ENCODE measurements at places on chromosomes 5 and 9. TPM values are rescaled to one million over a fixed set of nuclear protein-coding genes. Genes with fewer than 3 reads are reported as not detected.

The FBXL7 gene
- polyA plus RNA-seq, result 11.7 TPM

DNA sequence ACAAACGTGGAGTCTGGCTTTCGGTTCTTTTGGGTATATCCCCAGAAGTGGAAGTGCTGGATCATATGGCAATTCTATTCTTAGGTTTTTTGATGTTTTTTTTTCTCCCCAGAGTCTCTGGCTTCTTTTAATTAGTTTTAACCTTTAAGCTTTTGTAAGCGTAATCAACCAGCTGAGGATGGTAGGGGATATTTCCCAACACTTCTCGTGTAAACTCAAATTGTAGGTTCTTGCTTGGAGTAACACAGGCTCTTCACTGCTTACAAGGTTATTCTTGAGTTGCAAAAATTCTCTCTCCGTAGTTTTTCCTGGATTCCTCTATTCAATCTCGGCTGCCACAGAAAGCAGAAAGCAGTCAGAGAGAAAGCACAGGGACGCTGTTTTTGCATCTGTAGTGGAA, 11.9 kb downstream of the LAMC3 start:
- no peak for DNase-seq

DNA sequence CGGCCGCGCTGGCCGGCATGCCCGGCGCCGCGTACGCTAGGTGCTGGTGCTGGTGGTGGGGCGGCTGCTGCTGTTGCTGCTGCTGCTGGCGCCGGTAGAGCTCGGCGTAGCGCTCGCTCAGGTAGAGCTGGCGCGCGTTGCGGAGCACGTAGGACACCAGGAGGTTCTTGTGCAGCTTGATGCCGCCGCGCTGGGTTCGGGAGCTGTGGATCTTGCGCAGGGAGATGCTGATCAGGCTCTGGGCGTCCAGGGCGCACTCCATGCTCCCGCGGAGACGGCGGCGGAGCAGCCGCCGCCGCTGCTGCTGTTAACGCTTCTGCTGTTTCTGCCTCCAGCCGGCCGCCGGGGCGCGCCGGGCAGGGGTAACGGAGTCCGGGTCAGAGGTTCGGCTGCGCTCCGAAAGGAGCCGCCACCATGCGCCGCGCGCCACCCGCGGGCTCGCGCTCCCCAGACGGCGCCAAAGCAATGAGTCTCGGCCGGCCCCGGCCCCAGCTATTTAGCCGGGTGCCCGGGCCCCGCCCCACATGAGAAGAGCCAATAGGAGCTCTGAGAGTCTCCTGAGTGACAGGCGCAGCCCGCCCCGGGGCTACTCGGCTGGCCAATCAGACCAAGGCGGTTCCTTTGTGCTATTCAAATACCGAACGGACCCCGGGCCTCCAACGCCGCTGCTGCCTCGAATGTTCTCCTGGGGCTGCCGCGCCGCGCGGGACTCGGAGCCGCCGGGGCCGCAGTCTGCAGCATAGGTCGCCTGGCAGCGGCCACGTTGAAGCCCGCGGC, at the start of gene IER5L:
TSS of gene IER5L (minus strand) at position 471 of the 777 bp plus-strand sequence. CDS start at position 262, 209 bp downstream.
- DNase-seq, result peak; percentile 88

DNA sequence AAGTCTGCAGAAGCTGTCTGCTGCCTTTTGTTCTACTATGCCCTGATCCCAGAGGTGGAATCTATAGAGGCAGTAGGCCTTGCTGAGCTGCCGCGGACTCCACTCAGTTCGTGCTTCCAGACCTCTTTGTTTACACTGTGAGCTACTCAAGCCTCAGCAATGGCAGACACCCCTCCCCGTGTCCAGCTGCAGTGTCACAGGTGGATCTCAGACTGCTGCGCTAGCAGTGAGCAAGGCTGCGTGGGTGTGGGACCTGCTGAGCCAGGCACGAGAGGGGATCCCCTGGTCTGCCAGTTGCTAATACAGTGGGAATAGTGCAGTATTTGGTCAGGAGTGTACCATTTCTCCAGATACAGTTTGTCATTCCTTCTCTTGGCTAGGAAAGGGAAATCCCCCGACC, 99.6 kb downstream of the SLCO4C1 start:
- no peak for DNase-seq
